HCEC 1CT (cell line): ENCODE measurements at places on chromosomes 11 and 22.

GRCh38 chr11:113675565-113675964 is 30.5 kb downstream of the TMPRSS5 start:
- DNase-seq = no peak

DNA sequence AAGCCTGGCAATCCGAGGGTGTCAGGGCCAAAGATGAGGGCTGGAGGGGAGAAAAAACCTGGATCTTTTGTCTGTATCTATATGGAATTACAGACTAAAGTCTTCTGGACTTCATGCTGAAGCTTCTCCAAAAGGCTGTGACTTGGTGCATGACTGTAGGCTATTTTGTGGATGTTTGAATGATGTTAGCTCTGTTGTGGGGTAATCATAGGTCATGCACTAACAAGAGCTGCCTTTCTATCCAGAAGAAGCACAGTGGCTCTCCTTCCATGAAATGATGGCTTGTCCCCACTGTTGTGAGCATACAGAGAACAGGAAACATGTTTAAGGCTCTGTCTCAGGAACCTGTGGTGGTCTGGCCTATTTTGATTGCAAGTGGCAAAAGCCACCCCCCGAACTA is 263.3 kb upstream of the PLET1 start:
- no peak for DNase-seq

DNA sequence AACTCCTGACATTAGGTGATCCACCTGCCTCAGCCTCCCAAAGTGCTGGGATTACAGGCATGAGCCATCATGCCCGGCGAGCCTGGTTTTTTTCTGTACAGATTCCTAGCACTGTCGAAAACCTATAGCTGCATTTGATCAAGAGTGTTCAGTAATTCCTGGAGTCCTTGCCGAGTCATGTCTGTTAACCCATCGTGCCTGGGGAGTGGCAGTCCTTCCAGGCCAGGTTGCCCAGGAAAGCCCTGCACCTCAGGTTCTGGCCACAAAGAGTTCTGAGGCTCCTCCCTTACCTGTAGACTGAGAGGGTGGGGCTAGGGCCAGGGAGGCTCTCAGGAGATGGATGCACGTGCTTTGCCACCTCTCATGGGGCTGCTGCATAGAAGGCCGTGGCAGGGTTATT is 17.0 kb downstream of the YDJC start:
- DNase-seq = no peak

DNA sequence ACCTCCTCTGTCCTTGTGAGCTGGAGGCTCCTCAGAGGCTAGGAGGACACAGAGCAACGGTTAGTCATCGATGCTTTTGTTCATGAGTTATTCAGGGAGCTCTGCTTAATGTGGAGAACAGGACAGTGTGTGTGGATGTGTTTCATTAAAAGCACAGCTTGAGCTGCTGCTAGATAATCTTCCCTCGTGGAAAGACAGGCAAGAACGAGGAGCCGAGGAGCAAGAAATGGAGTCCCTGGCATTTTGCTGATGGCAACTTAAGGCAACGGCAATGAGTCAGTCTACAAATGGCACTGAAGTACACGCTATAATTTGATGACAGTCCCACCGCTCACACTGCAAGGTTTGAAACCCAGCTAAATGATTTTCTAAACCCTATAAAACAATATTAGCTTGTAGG is 106.2 kb downstream of the IGLL1 start:
- no peak for DNase-seq

DNA sequence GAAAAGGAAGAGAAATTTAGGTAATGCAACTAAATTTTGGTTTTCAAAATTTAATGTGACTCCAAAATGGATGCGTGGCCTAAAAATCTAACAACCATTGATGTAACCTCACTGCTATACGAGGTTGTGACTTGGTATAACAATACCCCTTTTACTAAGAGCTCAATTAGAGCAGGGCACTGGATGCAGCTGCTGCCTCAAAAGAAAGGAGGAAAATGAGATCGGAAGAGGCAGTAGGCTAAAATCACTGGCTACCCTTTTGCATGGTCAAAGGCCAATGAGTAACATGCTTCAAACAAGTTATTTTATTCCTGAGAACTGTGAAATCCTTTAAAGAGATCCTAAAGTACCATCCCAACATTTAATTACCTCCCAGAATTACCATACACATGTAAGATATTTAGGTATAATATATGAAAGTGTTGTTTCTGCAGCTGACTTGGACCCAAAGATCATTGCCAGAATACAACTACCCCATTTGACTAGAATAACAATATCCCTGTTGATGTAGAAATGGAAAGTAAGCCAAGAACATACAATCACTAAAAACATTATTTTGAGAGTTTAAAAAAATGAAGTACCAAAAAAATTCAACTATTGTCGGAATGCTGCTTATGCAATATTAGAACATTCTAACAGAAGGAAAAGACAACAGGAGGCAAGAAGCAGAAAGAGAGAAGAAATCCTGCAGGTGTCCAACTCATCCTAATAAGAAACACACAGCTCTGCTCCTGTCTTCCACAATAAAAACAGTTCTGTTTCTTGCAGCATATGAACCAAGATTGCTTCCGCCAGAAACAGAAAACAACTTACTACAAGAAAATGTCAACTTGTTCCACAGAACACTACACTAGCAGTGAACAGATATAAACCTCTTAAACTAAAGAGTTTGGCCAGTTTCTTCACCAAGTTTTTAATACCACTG is 15.0 kb downstream of the SIK3 start:
- DNase-seq = no peak

DNA sequence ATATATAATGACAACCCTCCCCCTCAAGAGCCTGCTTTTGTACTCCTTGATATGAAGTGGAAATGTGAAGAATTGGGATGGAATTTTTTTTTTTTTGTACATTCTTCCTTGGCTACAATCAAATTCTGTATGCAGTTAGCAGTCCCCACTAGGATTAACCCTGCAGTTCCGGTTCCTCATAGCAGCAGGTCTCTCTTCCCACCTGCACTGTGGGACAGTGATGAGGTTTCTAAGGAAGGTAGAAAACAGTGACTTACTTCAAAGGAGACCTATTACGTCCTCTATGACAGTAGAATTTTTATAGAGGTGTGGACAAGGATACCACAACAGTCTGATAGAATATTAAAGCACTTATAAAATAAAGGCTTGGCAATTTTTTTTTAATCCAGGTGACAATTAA is 46.3 kb upstream of the ALKBH3 start:
- DNase-seq = no peak

DNA sequence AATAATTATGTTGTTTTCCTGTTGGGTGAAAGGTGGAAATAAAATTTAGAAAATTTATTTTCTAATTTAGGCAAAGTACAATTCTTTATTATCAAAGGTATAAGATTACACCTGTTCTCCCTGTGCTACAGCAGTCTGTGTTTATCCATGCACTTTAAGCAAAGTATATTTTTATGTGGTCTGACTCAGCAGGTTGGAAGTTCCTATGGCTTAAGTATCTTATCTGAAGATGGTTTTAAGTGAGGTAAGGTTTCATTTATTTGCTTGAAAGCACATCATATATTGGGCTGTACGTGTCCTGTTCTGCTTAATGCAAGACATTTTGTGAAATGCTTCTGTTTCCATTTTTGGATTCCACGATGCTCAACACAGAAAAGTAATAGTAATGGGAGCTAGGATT is 14.6 kb downstream of the PPME1 start:
- peak; percentile 48 for DNase-seq

GRCh38 chr22:27260087-27260698 is 541.4 kb downstream of the MN1 start:
- DNase-seq = no peak

GRCh38 chr11:66866007-66866406 is 9.1 kb downstream of the LRFN4 start:
- DNase-seq = no peak

DNA sequence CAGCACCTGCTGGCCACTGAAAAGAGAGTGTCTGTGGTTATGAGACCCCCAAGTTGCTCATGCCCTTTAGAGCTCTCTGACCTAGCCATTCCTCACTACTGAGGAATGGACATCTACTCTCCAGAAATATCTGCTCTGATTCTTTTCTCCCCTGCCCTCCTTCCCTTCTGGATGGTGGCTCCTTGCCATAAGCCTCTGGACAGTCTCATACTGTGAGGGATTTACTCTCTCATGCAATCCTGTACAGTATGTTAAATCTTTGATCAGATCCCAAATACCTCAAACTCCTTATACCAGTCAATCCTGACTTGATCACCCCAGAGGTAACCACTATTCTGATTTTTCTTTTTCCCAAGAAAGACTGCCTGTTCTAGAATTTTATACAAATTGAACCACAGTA is 80.7 kb downstream of the ARHGAP20 start:
- no peak for DNase-seq

GRCh38 chr11:65442842-65443331 is 20.3 kb downstream of the NEAT1 start:
- DNase-seq = peak; percentile 12

- no peak for DNase-seq
Observed at GRCh38 chr11:64764040-64764611, 4.4 kb upstream of the PYGM start.

- DNase-seq = peak; percentile 40
Observed at GRCh38 chr11:128575961-128576350, 11.4 kb downstream of the ETS1 start.

DNA sequence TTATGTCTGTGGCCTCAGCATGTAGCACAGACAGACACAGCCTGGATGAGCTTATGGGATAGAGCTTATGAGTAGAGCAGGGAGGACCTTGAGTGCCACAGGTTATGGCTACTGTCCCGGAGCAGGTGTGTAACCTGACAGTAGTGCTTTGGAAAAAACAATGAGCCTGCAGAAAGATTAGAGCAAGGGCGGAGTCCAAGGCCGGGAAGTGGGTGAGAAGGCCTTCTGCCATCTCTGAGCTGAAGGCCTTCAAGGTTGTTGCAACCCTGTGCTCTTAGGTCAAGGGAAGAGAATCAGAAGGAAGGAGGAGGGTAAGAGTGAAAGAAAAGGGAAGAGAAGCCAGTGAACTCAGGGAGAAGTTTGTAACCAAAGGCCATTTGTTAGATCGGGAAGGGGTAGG is 3.9 kb upstream of the TAGLN start:
- no peak for DNase-seq

- peak; percentile 69 for DNase-seq
Observed at GRCh38 chr11:11349870-11350337, 3.1 kb downstream of the CSNK2A3 start.
